Urinary bladder (tissue), 4 donors: ENCODE measurements at places on chromosomes 7 and 10.

- DNase-seq = no peak
Measured at GRCh38 chr10:4450981-4451908, 374.8 kb upstream of the AKR1E2 start.

GRCh38 chr7:74027683-74028320 is at the start of gene ELN:
Gene ELN, plus strand, starts transcription at chr7:74028173. Its CDS starts 15 bp downstream, at chr7:74028188.
- DNase-seq = peak; percentile 85

- DNase-seq = no peak
Measured at GRCh38 chr10:120929166-120929565, 78.0 kb downstream of the WDR11 start.

- DNase-seq = peak; percentile 47
Measured at GRCh38 chr7:158595068-158595467, 7.4 kb upstream of the PTPRN2 start.

GRCh38 chr10:70139151-70139996 is 6.7 kb upstream of the AIFM2 start:
- no peak for DNase-seq

DNA sequence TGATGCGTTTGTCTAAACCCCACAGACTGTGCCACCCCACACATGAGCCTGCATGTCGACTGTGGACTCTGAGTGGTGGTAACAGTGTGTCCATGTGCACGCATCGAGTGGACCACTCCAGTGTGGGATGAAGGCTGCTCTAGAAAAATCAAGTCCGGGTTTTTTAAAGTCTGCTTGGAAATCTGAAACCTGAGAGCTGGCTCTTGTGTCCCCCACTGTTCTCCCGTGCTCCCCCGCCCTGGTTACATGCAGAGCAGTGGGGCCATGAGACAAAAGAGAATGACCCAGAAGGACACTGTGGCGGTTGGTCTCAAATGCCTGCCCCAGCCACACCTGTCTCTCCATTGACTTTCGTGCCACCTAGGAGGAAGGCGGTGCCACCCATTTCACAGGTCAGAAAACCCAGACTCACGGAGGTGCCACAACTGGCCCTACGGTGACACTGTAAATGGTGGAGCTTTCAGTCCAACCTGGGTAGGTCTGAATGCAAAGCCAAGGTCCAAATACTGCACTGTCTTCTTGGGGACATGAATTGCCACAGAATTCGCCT is 27.3 kb upstream of the PWWP2B start:
- no peak for DNase-seq

- no peak for DNase-seq
Measured at GRCh38 chr7:5396542-5396941, 27.1 kb downstream of the TNRC18 start.

DNA sequence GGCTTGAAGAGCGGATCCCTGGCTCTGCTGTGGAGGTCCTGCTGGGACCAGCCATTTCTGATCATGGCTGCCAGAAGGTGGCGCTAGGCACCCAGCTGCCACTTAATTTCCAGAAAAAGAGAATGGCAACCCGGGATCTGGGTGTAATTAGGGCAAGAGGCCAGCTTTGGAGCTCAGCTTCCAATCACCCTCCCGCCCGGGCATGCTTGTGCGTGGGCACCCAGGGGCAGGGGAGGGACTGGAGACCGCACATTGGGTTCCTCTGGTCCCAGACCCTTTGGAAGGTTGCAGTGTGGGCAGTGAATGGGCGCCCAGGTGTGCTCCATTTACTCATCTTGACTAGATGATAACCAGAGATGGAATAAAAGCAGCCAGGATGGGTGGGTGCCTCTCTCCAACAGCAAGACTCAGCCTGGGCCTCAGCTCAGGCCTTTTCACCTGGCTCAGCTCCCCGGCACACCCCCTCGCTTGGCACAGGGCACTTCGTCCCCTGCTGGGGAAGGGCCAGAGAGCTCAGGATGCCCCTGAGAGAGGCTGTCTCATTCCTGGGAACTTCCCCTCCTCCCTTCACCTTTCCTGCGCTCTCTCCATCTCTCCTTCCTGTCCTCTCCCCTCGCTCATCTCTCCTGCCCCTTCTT is 14.7 kb downstream of the FAM241B start:
- no peak for DNase-seq

- DNase-seq = no peak
Measured at GRCh38 chr7:125061776-125062397, 132.3 kb upstream of the POT1 start.

- DNase-seq = no peak
Measured at GRCh38 chr7:79317728-79318127, 135.7 kb downstream of the MAGI2 start.

- DNase-seq = no peak
Measured at GRCh38 chr7:50657341-50657873, 92.2 kb upstream of the DDC start.

GRCh38 chr7:46150202-46150601 is 229.1 kb upstream of the IGFBP3 start:
- no peak for DNase-seq

- DNase-seq = no peak
Measured at GRCh38 chr7:130697820-130698219, 11.5 kb upstream of the TSGA13 start.

GRCh38 chr10:113337142-113337541 is 215.7 kb upstream of the HABP2 start:
- no peak for DNase-seq

GRCh38 chr10:103445767-103446567 is 6.2 kb downstream of the CALHM2 start:
- DNase-seq = no peak

DNA sequence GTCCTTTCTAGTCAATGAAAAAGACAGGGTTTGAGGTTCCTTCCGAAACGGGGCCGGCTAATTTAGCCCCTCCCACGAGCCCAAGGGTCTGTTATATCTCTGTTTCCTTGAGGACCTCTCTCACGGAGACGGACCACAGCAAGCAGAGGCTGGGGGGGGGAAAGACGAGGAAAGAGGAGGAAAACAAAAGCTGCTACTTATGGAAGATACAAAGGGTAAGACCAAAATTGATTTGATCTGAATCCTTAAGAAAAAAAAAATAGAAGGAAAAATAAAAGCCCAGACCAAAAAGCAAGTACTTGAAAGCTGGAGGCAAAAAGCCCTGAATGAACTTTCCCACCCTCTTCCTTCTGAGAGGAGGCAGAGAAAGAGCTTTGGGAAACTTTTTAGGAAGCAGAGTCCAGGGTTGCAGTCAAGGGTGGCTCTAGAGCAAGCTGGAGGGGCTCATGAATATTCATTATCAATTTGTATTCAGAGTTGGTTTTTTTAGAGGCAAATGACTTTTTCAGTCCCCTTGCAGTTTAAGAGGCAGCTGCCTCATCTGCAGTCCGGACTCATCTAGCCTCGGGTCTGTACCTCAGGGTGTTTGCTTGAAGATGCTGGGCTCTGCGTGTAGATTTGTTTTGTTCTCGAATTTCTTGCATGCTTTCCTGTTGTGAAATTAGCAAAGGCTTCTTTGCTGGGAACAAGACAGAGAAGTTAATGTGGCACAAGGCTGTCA is at the start of gene ENTPD1:
ENTPD1 (plus strand) TSS at position 123 of the 721 bp plus-strand sequence; CDS start at position 200, 77 bp downstream.
- DNase-seq = no peak

DNA sequence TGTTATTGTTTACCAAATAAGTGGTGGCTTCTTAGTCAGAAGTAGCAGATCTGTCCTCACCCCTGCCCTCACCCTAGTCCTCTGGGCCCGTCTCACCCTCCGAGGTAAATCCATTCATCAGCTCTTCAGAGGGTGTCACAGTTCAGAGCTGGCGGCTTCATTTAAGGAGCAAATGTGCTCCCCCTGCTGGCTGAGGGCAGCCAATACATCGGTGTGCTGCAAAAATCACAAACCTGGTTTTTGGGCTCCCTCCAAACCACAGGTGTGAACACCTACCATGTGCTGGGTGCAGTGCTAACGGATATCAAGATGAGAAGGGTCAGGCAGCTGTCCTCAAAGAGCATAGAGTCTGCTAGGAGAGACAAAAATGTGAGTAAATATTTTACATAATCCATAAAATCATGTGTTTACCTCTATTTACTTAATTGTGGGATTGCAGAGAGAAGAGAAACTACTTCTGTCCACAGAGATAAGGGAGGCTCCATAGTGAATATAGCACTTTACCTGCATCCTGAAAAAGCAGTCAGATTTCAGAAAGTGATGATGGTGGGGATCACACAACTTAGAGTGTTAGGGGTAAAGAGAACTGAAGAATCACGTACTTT is 15.5 kb upstream of the CRTAC1 start:
- DNase-seq = no peak

DNA sequence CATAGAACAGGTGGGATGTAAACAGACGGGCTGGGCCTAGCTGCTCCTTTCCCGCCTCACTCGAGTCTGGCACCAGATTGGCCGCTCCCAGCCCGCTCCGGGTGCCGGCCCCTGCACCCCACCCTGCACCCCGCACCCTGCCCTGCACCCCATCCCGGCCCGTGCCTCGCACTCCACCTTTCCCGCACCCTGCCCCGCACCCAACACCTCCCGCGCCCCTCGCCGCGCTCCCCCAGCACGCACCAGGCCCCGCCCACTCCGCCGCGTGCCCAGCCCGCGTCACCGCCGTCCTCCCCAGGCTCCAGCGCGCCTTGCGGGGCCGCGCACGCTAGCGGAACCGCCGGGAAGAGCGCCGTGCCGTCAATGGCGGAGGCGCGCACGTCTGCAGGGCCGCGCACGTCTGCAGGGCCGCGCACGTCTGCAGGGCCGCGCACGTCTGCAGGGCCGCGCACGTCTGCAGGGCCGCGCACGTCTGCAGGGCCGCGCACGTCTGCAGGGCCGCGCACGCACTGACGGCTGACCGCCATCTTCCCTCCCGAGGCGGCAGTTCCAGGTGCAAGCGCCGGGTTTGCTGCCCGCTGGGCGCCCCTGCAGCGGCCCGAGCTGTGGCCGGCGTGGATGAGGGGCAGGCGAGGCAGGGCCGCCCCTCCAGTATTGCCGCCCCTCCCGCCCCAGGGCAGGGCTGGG is at the start of gene UBE3C:
UBE3C (plus strand) TSS at position 503 of the 687 bp plus-strand sequence. CDS start 347 bp downstream, outside the sequence.
- DNase-seq = peak; percentile 67

- DNase-seq = no peak
Measured at GRCh38 chr7:132683896-132684690, 107.8 kb upstream of the PLXNA4 start.

GRCh38 chr10:58319599-58319998 is 15.2 kb upstream of the UBE2D1 start:
- no peak for DNase-seq

- DNase-seq = no peak
Measured at GRCh38 chr7:135710417-135711138, 17.4 kb downstream of the SLC13A4 start.

GRCh38 chr7:98753989-98754479 is 115.8 kb downstream of the TMEM130 start:
- DNase-seq = no peak

DNA sequence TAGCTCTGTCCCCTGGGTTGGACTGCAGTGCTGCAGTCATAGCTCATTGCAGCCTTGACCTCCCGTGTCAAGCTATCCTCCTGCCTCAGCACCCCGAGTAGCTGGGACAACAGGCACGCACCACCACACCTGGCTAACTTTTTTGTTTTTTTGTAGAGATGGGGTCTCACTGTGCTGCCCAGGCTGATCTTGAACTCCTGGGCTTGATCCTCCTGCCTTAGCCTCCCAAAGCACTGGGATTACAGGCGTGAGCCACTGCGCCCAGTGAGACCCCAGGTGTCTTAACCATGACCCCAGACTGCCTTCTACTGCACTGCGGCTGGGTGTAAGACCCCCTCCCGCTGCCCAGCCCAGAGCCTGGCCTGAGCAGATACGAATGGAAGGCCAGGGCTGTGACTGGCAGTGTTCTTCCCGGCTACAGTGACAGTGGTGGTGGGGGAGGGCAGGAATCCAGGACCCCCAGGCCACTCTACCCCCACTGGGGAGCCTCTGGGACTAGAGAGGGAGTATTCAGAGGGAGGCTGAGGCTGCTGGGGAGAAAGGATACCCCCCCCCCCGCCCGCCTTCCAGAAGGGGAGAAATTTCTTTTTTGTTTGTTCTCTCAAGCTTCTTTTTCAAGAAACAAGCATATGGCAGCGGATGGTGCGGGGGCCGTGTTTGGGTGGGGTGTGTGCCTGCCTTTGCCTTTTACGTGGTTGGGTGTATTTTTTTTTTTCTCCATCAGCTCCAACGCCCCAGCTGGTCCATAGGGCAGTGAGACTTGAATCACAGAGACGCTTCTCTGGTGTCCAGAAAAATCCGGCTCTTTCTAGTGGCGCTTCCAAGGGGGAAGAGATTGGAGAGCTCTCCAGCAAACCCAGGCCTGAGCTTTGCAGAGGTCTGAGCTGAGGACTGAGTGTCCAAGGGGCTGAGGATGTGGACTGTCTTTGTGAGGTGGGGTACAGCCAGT is 36.6 kb downstream of the GTF2IRD1 start:
- no peak for DNase-seq

DNA sequence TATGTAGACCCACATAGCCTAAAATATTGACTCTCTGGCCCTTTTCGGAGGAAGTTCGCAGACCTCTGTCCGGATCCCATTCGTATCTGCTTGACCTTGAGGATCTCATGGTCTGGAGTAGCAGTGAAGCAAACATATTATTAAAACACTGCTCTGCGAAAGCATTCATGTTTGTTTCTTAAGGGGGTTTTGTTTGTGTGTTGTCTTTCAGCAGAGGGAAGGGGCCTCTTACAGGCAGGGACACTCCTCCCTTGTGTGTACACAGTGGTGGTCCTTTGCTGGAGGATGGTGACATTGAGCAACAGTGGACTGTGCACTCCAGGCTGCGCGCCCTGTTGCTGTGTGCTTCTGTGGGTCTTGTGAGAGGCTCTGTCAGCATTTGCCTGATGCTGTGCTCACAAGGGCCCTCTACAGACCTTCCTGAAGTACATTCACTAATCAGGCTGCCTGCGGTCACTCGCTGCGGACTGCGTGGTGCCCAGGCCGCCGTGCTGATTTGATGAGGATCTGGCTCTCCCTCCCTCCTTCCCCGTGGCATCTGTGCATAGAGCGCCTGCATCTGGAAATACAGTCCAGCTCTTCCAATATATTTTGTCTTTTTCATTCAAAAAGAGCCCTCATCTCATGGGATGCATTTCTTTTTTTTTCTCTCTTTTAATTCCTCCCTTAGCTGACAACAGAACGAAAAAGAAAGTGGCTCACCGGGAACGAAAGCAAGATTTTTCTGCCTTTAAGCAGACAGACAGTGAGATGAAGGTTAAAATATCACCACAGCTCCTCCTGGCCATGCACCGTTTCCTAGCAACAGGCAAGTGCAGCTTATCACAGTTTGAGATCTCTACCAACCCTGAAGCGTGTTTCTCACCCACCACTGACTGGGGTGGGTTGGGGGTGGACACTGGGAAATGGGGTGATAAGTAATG is 135.8 kb downstream of the CNNM2 start:
- DNase-seq = no peak

DNA sequence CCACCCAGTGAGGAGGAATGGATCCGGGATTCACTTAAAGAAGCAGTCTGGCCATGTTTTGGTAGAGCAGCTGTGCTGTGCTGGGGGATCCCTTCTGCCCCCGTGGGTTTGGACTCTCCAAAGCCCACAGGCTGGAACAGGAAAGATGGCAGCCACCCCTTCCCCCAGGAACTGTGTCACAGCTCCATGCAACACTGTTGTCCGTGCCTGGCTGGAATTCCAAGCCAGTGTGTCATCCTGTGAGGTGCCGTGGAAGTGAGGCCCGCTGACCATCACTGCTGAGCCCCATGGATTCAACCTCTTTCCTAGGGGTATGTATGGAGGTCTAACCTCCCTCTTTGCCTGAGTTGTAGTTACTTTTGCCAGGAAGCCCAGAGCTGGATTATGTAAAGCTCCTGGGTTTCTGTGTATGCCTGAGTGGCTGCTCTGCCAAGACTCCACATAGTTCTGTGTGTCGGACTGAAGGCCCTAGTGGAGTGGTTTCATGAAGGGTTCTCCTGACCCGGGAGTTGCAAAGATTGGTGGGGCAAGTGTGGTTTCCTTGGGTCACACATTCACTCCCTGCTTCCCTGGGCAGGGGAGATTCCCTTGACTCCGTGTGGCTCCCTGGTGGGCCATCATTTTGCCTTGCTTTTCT is 35.1 kb upstream of the PCGF5 start:
- no peak for DNase-seq

- DNase-seq = no peak
Measured at GRCh38 chr10:78817361-78817760, 251.4 kb upstream of the ZMIZ1 start.
